Left colon (tissue), 2 donors: ENCODE measurements at places on chromosomes 2 and 18.

- DNase-seq, result no peak
Observed at GRCh38 chr2:100891906-100892642, 72.1 kb downstream of the NPAS2 start.

DNA sequence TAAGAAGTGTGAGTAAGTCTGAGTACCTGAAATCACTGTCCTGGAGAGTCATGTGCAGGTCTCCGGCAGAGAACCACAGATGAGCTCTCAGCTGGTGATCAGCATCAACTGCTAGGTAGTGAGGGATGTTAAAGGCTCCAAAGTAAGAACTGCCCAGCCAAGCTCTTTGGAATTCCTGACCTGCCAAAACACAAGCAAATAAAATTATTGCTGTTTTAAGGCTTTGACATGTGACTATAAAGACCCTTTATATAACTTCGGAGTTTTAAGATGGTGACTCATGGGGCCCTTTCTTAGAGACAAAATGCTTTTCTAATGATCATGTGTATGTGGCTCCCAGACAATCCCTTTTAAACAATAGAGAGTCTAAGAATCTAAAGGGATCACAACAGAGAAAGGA, 855.7 kb downstream of the TRIB2 start:
- no peak for DNase-seq

DNA sequence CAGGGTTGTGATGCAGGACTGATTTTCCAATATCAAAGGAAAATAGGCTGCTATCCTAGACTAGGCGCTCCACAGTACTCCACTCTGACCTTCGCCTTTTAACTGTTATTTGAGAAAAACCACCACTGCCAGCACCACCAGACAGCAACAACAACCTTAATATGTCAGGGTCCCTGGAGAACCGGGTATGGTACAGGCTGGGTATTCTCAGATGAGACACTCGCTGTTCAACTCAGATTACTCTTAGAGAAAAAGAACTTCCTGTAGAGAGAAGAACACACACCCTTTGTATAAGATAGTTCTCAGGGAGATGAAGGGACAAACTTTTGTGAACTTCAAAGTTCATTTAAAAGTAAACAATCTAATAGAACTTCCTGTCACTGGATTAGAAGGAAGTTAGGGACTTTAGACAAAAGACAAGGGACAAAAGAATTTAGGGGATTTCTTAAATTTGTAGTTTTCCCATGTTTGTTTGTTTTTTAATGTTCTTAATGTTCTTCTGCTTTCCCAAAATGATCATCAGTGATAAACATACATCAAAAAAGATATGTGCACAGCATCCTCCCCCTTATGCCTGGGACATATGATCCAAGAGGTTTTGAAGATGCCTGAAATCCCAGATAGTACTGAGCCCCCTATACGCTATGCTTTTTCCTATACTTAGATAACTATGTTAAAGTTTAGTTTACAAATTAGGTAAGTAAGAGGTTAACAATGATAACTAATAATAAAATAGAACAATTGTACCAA, 41.3 kb upstream of the PPP1R1C start:
- no peak for DNase-seq

- DNase-seq, result no peak
Observed at GRCh38 chr2:46723346-46723745, 192.3 kb downstream of the MCFD2 start.

- DNase-seq, result peak; percentile 64
Observed at GRCh38 chr2:121529439-121530211, 1.1 kb upstream of the RNU4ATAC start.

DNA sequence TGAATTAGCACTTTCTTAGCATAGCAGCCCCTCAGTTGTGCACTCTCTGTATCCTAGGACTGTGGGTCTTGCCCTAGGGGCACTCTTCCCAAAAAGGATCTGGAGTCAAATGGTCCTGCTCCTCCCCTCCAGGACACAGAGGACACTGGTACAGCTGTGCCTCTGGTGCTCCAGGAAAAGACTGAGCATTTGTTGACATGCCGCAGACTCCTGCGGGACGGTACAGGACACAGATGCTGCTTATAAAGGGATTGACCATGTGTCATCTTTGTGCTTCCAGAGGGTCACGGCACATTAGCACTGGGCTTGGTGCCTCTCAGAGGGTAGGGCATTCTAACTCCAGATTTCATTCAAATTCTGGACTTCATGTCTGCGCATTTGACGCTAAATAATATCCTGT, 110.5 kb downstream of the KLF7 start:
- DNase-seq, result no peak

- DNase-seq, result no peak
Observed at GRCh38 chr2:21627938-21628337, 504.2 kb downstream of the TDRD15 start.

DNA sequence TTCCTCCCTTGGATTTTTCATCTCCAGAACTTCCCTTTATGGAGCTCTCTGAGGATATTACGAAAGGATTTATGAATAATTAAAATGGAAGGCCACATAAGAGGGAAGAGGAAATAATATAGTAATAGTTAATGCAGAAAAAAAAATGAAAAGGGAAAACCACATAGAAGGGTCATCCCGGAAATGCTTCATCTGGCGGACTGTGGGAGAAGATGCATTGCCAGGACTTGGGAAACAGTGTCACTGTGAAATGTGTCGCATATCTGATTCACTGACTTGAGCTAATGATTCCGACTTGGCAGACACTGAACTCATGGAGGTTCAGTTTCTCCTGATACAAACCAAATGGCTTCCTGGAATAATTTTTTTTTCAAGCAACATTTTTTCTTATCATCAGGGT, 129.9 kb upstream of the RMP24 start:
- DNase-seq, result no peak

GRCh38 chr2:136215449-136215848, 97.5 kb upstream of the CXCR4 start:
- no peak for DNase-seq

GRCh38 chr2:16181062-16181740, 240.9 kb downstream of the MYCN start:
- DNase-seq, result no peak

GRCh38 chr2:71005271-71006202, 10.9 kb upstream of the TEX261 start:
- DNase-seq, result no peak

DNA sequence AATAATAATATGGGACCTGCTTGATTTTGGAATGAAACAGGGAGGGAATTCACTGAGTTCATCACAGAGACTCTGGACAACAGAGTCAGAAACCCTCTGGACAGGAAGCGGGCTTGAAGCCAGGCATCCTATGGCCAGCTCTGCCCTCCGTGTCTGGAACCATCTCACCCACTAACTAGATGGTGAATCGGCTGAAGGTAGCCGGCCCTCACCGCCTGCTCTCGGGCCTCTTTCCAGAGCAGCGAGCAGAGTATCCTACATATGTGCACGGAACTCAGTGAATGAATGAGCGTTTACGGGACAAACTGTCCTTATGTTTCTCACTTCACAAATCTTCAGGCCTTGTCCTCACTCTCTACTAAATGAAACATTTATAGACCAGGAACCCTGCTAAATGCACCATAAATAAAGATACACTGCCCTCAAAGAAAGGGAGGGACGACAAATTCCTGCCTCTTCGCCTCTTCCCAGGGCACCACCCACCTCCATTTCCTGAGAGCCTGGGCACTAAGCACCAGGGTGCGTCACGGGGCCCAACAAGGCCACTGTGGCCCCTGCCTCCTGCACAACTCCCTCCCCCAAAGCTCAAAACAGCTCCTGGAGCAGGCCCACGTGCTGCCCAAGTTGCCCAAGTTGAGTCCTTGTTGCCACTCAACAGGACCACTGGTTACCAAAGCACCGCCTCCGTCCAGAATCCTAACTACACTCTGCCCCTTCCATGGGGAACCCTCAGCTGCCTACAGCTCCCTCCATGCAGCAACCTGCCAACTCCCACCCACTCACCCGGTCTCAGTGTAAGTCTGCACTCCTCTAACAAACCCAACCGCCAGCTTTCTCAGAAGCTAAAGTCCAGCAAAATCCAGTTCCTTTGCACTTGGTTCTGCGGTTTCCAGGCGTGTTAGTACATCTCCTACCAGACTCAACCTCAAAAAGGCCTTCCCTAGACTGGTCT, 1.7 kb downstream of the TBC1D8 start:
- DNase-seq, result no peak

GRCh38 chr18:47184419-47185050, 8.4 kb upstream of the IER3IP1 start:
- DNase-seq, result no peak

DNA sequence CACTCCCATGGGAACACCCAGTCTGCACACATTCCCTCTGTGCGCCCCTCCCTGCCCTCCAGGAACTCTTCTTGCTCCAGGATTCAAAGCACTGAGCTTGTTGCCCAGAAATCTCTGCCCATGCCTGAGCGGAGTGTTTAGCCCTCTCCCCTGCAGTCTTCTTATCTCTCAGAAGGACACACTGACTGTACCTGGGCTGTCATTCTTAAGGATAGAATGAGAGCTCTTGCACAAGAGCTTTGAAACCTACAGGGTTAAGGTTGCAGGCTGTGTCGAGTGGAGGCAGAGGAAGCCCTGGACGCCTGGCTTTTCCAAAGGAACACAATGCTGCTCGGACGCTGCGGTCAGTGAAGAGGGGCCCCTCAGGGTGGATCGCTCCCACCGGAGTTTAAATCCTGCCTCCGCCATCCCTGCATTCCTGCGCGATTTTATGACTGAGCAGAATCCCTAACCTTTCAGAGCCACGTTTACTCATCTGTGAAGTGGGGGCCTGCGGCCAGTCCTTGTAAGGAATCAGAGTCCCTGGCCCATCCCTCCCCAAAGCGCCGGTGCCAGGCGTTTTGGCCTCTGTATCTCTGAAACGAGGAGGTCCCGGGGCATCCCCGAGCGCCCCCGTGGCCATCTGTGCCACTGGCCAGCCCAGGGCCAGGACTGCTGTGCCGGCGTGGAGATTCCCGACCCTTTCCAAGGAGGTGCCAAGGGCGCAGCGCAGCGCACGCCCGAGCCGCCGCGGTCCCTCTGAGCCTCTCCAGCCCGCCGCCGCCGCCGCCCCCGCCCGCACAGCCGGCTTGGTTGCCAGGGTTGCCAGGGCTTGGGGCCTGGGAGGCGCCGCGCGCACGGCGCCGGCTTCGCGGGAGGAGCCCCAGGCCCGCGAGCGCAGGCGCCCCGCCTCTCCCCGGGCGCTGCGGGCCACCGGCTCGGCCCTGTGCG, 58.9 kb downstream of the FAM168B start:
- no peak for DNase-seq

- DNase-seq, result no peak
Observed at GRCh38 chr2:67374481-67374880, 22.7 kb upstream of the ETAA1 start.

DNA sequence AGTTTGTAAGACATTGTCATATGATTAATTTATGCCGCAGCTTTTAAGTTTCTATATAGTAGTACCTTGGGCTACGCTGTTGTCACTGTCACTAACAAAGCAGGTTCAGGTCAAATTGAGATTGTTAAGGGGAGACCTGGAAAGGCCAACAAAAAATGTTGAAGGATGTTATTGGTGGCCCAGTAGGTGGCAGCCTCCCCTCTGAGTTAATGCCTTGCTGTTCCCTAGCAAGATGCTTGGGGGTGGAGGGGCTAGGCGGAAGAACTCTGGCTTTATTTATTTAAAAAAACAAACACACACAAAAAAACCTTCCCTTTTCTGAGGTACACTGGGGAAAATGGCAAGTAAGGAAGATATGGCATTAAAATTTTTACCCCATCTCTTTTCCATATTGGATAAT, 128.3 kb upstream of the ATP5MC3 start:
- DNase-seq, result peak; percentile 5

DNA sequence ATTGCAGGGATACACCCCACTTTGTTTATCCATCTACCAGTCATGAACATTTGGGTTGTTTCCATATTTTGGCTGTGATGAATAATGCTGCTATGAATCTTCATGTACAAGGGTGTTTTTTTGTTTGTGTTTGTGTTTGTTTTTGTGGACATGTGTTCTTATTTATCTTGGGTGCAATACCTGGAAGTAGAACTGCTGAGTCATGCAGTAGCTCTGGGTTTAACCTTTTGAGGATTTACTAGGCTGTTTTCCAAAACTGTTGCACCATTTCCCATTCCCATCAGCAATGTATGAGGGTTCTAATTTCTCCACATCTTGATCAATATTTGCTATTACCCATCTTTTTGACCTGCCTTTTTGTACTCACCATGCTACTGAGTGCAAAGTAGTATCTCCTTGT, 140.0 kb upstream of the CYP1B1 start:
- no peak for DNase-seq

GRCh38 chr2:239806276-239806675, 218.9 kb downstream of the NDUFA10 start:
- DNase-seq, result no peak

DNA sequence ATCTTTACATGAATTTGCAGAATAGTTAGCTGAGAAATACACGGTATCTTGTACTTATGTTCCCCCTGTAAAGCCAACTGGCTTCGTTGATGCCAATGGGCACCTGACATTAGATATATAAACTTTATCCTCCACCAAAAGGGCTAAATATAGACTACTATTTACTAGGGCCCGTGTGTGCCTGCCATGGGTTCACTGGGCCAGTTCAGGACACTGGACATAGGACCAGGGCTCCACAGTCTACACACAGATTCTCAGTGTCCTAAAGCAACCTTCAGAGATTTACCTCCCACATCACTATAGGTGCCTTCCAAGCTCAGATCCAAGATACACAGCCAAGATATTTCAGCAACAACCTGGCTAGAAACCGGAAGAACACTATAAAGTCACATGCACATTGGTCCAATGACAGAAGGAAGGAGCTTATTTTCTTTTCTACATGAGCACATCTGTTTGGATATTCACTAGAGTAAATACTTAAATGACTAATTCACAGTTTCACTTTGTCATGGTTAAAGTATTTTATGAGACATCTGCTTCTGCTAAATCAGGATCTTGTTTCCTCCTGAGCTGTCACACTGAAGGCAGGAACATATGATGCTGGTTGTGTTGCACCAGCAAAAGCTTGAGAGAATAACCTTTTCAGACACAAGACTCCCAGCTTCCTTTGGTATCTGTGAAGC, 95.1 kb downstream of the MYO5B start:
- DNase-seq, result no peak

DNA sequence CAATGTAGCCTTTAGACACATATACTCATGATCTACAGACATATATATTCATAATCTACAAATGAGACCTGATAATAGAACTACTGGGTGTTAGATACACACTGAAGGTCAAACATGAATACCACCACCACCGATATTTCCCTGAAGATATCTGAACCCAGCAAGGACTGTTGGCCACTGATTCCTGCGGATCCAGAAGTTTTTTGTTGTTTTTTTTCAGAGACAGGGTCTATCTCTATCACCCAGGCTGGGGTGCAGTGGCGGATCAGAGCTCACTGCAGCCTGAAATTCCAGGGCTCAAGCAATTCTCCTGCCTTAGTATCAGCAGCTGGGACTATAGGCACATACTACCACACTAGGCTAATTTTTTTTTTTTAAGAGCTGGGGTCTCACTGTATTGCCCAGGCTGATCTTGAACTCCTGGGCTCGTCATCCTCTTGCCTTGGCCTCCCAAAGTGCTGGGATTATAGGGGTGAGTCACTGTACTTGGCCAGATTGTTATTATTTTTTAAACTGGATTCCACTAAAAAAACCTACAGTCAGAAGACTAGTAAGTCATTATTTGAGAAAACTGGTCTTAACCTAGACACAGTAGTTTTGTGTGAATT, 1.8 kb downstream of the METTL5 start:
- DNase-seq, result no peak

- DNase-seq, result no peak
Observed at GRCh38 chr2:42569883-42570282, 1.5 kb downstream of the MTA3 start.

GRCh38 chr2:180056367-180057118, 49.4 kb upstream of the CWC22 start:
- DNase-seq, result no peak

- DNase-seq, result no peak
Observed at GRCh38 chr2:227280895-227281294, 44.2 kb upstream of the MFF start.
